Suprapubic skin (tissue), 4 donors: ENCODE measurements at places on chromosomes 1 and 21. TPM values are rescaled to one million over a fixed set of nuclear protein-coding genes. Genes with fewer than 3 reads are reported as not detected.

Gene OR10Z1
- not detected for total RNA-seq

Gene OPRD1
- total RNA-seq = not detected

Gene RNU1-4
- total RNA-seq = under 0.01 TPM

Gene CELA3A
- total RNA-seq = not detected

Gene NBPF6
- total RNA-seq = not detected

Gene PLA2G2F
- 33.8 TPM for total RNA-seq

Gene PCBP3
- total RNA-seq = 3.0 TPM

Gene FABP3
- 5.6 TPM for total RNA-seq

Gene RGL1
- 13.8 TPM for total RNA-seq

Gene FAAH
- 23.1 TPM for total RNA-seq

Gene KRTAP21-2
- not detected for total RNA-seq

Gene KRTAP10-7
- total RNA-seq = not detected
